Fibroblast of the aortic adventitia (primary cell): ENCODE measurements at places on chromosomes 13 and 19.

DNA sequence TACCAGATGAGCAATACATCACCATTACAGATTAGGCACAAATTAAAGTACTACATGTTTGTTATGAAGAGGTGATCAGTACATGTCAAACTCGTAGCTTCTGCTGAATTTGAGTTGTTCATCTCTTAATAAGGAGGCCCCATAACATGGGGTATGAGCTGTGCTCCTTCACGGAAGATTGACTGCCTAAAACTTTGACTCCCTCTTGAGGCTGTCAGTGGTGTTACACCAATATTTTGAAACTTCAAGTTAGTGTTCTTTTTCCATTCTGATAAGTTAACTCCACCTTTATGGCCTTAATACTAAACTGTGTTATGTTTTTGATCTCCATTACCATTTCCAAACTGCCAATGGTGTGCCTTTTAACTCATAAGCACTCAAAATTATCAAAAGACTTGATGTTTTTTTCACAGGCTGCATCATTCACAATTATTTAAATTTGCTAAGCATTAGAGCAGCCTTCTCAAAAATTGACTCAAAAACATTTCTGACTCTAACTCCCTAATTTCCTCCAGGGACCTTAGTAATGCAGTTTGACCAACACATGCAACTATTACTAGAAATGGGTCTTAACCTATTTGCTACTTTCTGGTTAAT lies 1591.5 kb downstream of the PCDH9 start:
- DNase-seq = peak; percentile 78

GRCh38 chr19:33281296-33281926 lies 20.9 kb downstream of the CEBPA start:
- no peak for DNase-seq

- peak; percentile 3 for DNase-seq
Measured at GRCh38 chr13:91017031-91017668, 330.3 kb upstream of the MIR17HG start.

GRCh38 chr19:44684892-44685863 lies 13.8 kb upstream of the CEACAM16 start:
- DNase-seq = peak; percentile 94

DNA sequence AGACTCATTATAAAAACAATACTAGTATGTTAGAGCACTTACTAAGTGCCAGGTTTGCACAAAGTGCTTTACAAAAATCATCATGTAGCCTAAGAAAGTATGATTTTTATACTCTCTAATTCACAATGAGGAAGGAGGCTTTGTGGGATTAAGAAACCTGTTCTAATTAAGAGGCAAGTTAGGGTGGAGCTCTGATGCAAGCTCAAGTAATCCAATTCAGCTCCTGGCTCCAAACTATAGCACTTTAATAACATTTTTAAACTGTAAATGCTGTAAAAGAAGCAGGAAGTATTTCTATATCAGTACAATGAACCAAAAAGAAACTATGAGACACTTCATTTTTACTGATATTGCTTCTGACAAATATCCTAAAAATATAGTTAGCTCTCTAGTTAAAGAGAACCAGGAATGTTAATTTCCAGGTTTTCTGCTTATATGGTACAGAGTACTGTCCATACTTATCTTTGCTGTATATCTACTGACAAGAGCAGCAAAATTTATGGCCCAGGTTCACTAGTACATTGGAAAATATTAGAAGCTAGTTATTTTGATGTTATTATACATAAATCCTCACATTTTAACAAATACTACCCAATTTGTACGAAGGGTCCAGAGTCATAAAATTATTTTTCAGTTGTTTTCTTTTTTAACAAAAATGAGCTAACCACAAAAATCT lies 482.0 kb downstream of the DIAPH3 start:
- peak; percentile 72 for DNase-seq

DNA sequence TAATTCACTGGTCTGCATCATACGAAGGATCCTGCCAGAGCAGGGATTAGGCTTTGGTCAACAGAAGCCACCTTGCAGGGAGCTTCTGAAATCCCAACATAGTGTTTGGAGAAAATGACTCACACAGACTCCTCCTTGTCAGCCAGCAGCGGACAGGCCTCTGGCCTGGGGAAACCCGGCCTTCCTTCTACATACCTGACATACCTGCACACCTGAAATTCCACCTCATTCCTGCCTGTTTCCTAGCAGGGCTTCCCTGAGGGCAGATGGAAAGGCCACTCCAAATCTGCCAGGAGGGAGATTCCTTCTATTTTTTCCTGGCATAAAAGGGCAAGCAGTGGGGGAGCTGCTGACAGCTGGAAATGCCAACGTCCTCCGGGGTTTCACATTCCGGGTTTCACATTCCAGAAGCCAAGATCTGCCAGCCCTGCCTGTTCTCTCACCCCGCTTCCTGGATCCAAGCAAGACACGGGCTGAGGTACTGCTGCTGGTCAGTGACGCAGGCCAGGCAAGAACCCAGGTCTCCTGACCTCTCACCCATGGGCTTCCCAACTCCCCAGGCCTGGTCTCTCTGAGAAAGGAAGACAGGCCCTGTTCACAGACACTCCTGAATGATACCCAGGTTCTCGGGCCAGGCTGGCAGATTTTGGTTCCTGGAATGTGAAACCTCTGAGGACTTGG lies 18.2 kb upstream of the IGFL1 start:
- no peak for DNase-seq

DNA sequence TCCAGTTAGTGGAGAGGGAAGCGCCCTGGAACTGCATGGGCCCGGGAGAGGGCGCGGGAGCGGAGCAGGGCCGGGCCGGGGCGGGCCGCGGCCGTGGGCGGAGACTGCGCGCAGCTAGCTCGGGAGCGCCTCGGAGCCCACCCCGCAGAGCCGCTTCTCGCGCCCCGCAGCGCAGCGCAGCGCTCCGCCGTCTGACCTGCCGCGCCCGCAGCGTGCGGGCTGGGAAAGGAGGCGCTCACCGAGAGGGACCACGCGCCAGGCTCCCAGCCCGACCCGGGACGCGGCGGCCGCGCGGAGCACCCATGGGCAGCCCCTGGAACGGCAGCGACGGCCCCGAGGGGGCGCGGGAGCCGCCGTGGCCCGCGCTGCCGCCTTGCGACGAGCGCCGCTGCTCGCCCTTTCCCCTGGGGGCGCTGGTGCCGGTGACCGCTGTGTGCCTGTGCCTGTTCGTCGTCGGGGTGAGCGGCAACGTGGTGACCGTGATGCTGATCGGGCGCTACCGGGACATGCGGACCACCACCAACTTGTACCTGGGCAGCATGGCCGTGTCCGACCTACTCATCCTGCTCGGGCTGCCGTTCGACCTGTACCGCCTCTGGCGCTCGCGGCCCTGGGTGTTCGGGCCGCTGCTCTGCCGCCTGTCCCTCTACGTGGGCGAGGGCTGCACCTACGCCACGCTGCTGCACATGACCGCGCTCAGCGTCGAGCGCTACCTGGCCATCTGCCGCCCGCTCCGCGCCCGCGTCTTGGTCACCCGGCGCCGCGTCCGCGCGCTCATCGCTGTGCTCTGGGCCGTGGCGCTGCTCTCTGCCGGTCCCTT lies at the start of gene MLNR:
Gene MLNR, plus strand, starts transcription at position 303 of the 820 bp plus-strand sequence. Its CDS starts 0 bp downstream, at position 303.
- DNase-seq = no peak

DNA sequence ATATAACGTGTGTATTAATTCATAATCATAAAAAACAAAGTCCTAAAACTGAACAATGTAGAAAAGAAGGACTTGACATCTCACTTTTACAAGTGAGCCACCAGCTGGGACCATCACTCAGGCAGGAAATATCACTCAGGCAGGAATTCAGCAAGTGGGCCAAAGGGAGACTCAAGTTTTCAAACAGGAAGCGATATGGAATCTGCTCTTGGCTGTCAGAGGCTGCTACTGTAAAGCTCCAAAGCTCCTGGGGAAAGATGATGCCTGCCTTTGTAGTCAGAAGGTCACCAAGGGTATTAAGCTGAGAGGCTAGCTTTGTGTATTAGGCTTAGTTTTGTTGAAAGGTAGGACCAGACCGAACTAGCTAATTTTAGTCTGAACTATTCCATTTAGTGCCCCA lies 5.5 kb upstream of the AKAP11 start:
- DNase-seq = peak; percentile 63

GRCh38 chr19:45508861-45509691 lies 1.8 kb downstream of the VASP start:
- DNase-seq = peak; percentile 37

GRCh38 chr19:2627319-2627829 lies 75.1 kb downstream of the GNG7 start:
- DNase-seq = peak; percentile 97

GRCh38 chr13:21942061-21942460 lies 271.2 kb downstream of the FGF9 start:
- DNase-seq = no peak

DNA sequence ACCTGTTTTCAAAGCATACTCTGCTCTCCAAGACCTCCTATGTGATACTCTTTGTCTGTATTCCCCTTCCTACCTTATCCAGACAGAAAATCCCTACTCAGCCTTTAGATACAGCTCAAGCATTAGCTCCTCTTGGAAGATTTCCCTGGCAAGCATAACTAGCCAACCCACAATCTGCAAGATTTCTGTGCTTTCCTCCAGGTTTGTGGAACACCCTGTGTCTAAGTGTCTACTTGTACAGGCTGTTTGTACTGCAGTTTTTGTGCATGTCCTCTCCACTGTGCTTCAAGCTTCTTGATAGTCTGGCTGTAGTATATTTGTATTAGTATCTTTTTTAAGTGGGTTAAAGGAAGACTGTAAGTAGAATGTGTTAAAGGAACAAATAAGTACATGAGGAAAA lies 203.7 kb downstream of the RFC3 start:
- no peak for DNase-seq
